ENCODE measurements at places on chromosomes 11 and 22.
A peak's percentile ranks its signal among the peaks of the same experiment; 100 is the strongest.

DNA sequence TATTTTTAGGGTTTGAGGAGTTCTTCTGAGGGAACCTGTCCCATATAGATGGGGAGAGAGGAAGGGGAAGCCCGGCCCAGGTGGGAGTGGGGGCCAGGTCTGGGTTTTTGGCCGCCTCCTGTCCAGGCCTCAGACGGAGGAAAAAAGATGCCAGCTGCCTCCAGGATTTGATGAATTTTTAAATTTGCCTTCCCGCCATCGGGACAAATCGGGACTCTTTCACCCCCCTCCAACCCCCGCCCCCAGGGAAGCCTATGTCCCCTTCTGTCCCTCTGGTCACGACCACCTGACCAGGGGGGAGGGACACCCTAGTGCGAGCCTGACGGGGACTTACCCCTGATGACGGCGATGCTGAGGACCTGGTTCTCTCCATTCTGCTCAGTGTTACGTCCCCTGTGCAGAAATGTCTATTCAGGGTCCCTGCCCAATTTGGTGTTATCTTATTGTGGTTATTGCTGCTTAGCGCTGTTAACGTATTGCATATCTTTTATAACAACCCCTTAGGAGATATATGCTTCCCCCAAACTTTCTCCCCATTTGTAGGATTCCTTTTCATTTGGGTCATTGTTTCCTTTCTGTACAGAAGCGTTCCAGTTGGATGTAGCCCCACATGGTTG, 115.9 kb upstream of the GRK3 start:
- H3K4me3 ChIP-seq = peak overlapping the region; percentile 92
- peaks cover 19% of the 10 kb centered on the region for H3K36me3 ChIP-seq
- peak overlapping the region; percentile 97 for H3K27ac ChIP-seq
- no peak for DNase-seq
- H3K4me1 ChIP-seq = peaks cover 25% of the 10 kb centered on the region

DNA sequence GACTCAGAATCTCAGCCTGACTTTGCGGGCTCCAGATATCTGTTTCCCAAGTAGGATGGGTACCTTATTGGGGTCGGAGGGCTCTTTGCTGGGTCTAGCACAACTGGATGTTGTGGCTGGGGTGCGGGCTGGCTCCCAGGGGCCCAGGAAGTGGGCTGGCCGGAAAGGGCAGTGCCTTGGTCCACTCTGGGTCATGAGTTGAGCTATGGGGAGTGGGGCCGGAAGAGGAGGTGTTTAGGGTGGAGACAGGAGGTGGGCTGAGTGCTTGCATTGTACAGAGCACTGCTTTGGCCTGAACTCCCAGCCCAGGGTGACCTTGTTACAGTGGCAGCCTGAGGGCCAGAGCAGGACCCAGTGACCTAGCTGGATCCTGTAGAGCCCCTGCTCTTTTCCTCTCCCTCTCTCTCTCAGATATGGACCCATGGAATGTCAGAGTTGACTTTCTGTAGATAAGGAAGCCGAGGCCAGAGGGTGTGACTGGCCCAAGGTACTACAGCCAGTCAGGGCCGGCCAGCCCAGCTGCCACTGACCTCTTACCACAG, 13.2 kb downstream of the PHLDB1 start:
- H3K4me3 ChIP-seq = peak overlapping the region; percentile 75
- no peaks in the 10 kb centered on the region for H3K36me3 ChIP-seq
- H3K27me3 ChIP-seq = peaks cover 17% of the 10 kb centered on the region
- no peak for DNase-seq

DNA sequence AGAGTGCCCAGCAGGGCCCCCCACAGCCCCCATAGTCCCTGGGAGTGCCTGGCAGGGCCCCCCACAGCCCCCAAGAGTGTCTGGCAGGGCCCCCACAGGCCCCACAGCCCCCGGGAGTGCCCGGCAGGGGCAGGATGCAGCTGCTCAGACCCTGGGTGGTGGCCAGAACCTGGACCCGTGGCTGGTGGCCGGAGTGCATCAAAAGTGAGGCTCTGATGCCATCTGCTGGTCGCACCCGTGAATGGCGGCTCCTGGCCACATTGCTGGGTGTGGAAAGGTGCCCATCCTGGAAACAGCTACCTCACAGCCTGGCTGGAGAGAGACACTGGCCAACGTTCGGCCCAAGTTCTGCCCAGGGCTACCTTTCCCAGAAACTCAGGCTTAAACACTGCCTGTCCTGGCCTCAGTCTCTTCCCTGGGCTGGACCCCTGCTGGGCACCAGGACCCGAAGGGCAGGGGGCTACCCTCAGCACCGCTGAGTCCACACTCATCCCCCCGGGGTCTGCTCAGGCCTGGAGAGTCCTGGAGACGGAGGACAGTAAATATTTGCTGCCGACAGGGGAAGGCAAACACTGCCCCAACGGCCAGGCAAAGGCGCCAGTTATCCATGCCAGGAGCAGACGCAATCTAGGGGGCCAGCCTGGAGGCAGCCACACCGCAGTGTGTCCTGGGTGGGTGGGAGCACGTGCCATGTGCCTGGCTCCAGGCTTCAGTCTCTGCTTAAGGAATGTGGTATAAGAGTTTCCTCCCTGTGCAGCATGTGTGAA, 4.4 kb downstream of the INS start:
- H3K27me3 ChIP-seq = no peaks in the 10 kb centered on the region
- no peak for DNase-seq
- H3K27ac ChIP-seq = no peak overlapping the region
- peaks cover 6% of the 10 kb centered on the region for H3K4me1 ChIP-seq
- H3K4me3 ChIP-seq = no peak overlapping the region

DNA sequence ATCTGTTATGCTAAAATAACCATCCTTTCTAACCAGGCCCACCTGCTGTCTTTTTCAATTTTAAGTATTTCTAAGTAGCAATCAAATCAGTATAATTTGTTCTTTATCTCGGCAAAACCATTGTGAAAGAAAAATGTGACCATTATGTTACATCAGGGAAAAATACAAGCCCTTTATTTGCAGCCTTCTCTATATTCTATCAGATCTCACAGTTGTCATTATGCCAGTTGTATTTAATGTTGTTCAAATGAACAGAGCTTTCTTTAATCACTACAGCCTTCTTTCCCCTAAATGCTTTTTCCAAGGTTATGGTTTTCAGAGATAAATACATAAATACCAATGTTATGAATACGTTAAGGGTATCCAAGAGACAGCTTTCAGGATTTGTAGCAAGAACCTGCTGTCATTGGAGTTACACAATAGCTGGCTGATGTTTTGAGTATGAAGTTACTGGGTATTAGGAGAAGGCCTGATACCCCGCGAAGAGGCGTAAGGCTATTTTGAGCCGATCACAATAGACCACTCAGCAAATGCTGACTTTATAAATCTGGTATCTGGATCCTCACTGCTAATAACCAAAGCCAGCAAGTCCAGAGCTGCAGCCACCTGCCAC, 406.3 kb downstream of the CADM1 start:
- H3K4me3 ChIP-seq = no peak overlapping the region
- H3K4me1 ChIP-seq = no peaks in the 10 kb centered on the region
- no peak for DNase-seq
- H3K27ac ChIP-seq = no peak overlapping the region
- H3K27me3 ChIP-seq = no peaks in the 10 kb centered on the region

GRCh38 chr22:31872209-31872608, 72.1 kb upstream of the YWHAH start:
- no peak overlapping the region for H3K27ac ChIP-seq
- peaks cover 6% of the 10 kb centered on the region for H3K4me1 ChIP-seq
- DNase-seq = no peak
- no peak overlapping the region for H3K4me3 ChIP-seq
- H3K36me3 ChIP-seq = peaks cover 73% of the 10 kb centered on the region
- no peaks in the 10 kb centered on the region for H3K27me3 ChIP-seq

DNA sequence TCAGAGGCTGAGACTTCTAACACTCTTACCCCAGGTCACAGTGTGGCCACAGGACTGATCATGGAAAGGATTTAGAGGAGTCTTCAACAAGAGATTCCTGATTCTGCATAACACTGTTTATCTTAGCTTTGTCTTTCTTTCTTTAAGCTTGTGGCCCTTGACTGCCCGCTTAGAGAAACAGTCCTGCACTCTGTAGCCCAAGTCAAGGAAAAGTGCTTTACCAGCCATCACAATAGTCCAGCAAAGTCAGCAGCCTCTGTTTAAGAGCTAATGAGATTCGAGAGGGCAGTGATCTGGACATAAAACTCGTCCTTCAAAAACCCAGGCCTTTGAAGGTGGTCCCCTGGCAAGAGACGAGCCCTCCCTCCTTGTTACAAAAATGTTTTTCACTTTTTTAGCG, 30.0 kb downstream of the PRDM10 start:
- no peak overlapping the region for H3K4me3 ChIP-seq
- H3K36me3 ChIP-seq = peaks cover 15% of the 10 kb centered on the region
- no peak overlapping the region for H3K27ac ChIP-seq
- peaks cover 4% of the 10 kb centered on the region for H3K4me1 ChIP-seq

DNA sequence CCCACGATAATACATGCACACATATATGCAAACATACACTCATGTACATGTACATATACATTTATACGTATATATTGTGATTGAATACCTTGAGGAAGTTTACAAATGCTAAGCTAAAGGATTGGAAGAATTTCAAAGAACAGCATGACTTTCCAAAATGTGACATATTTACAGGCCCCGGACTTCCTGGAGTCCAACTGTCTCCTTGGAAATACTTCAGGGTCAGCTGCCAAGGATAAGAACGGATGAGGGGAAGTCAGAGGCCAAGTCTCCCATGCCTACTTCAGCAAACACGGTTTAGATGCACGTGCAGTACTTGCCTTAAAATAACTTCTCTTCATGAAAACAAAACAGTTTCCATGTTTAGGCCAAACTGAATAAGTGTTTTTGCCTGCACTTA, 213.6 kb downstream of the DYNC2H1 start:
- no peak overlapping the region for H3K4me3 ChIP-seq
- H3K4me1 ChIP-seq = peaks cover 8% of the 10 kb centered on the region
- H3K36me3 ChIP-seq = peaks cover 6% of the 10 kb centered on the region
- H3K27me3 ChIP-seq = no peaks in the 10 kb centered on the region
- no peak for DNase-seq
- no peak overlapping the region for H3K27ac ChIP-seq

- H3K4me3 ChIP-seq = peak overlapping the region; percentile 79
- H3K36me3 ChIP-seq = no peaks in the 10 kb centered on the region
- peaks cover 7% of the 10 kb centered on the region for H3K4me1 ChIP-seq
- DNase-seq = no peak
- peak overlapping the region; percentile 40 for H3K27ac ChIP-seq
Measured at GRCh38 chr11:62444835-62445234, 26.0 kb downstream of the SCGB1A1 start.

- no peaks in the 10 kb centered on the region for H3K27me3 ChIP-seq
- no peaks in the 10 kb centered on the region for H3K36me3 ChIP-seq
- no peak overlapping the region for H3K4me3 ChIP-seq
- no peak overlapping the region for H3K27ac ChIP-seq
- H3K4me1 ChIP-seq = no peaks in the 10 kb centered on the region
- no peak for DNase-seq
Measured at GRCh38 chr11:76901144-76901543, 40.4 kb downstream of the ACER3 start.

- H3K36me3 ChIP-seq = no peaks in the 10 kb centered on the region
- peaks cover 3% of the 10 kb centered on the region for H3K4me1 ChIP-seq
- no peak overlapping the region for H3K4me3 ChIP-seq
Measured at GRCh38 chr11:8342821-8343681, 79.4 kb upstream of the LMO1 start.

- no peak overlapping the region for H3K27ac ChIP-seq
- no peak for DNase-seq
- no peaks in the 10 kb centered on the region for H3K36me3 ChIP-seq
- H3K4me3 ChIP-seq = peak overlapping the region; percentile 69
- H3K27me3 ChIP-seq = peaks cover 32% of the 10 kb centered on the region
Measured at GRCh38 chr11:19951558-19952115, 208.6 kb downstream of the DBX1 start.

DNA sequence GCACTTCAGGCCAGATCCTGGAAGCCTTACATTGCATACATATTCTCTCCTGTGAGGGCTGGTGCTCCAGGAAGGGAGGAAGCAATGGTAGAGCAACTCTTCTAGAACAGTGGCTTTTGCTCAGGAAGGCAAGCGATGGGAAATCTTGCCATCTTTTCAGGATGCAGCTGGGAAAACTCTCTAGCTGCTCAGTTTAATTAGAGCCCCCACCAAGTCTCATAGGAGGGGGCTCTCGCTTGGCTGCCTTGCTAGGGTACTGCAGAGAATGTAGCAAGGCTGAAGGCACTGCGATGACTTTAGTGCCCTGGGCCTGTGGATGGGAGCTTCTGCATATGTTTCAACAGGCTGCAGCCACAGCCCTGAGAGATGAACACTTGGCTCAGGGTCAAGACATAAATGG, 357.2 kb upstream of the SYN3 start:
- H3K27ac ChIP-seq = no peak overlapping the region
- H3K4me3 ChIP-seq = no peak overlapping the region
- peaks cover 8% of the 10 kb centered on the region for H3K27me3 ChIP-seq
- no peaks in the 10 kb centered on the region for H3K4me1 ChIP-seq
- no peak for DNase-seq

DNA sequence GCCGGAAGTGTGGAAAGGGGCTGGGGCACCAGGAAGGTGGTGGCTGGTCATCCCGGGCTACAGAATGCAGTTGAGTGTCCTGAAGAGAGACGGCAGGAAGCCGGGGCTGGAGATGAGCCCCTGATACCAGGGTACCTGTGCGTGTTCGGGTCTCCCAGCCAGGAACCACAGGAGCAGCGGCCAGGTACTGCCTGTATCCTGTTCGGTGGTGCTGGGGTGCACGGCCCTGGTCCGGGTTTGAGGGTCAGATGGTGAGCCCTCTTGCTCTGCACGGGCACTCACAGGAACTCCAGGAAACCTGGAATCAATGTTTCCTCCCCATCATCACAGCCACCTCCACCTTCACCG, 253.1 kb upstream of the B3GAT1 start:
- no peak for DNase-seq
- H3K27me3 ChIP-seq = peaks cover 18% of the 10 kb centered on the region
- no peak overlapping the region for H3K27ac ChIP-seq

- peak overlapping the region; percentile 71 for H3K4me3 ChIP-seq
- DNase-seq = peak; percentile 77
- peaks cover 76% of the 10 kb centered on the region for H3K4me1 ChIP-seq
- peak overlapping the region; percentile 82 for H3K27ac ChIP-seq
- H3K36me3 ChIP-seq = no peaks in the 10 kb centered on the region
- no peaks in the 10 kb centered on the region for H3K27me3 ChIP-seq
Measured at GRCh38 chr11:65551572-65552387, 6.4 kb downstream of the LTBP3 start.

- no peak overlapping the region for H3K27ac ChIP-seq
- DNase-seq = no peak
- no peaks in the 10 kb centered on the region for H3K36me3 ChIP-seq
- peaks cover 2% of the 10 kb centered on the region for H3K27me3 ChIP-seq
- no peaks in the 10 kb centered on the region for H3K4me1 ChIP-seq
- H3K4me3 ChIP-seq = no peak overlapping the region
Measured at GRCh38 chr11:129412494-129412893, 36.8 kb downstream of the BARX2 start.

DNA sequence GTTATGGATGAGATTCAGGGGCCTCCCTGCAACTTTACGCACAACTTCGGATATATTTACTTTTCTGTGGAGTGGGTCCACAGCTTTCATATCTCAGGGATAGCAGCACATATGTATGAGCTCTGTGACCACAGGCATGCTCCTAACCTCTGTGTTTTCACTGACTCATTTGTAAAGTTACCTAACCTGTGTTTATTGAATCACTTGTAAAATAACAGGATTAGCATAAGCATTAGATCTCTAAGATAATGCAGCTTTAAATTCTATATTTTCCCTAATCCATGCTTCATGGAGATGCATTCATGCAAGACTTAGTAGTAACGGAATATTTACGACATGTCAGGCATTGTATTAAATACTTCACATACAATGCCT, 47.9 kb upstream of the DDI1 start:
- no peak overlapping the region for H3K4me3 ChIP-seq
- no peaks in the 10 kb centered on the region for H3K36me3 ChIP-seq
- no peak overlapping the region for H3K27ac ChIP-seq
- no peak for DNase-seq
- peaks cover 5% of the 10 kb centered on the region for H3K27me3 ChIP-seq

- DNase-seq = no peak
- no peaks in the 10 kb centered on the region for H3K36me3 ChIP-seq
- no peaks in the 10 kb centered on the region for H3K4me1 ChIP-seq
- H3K4me3 ChIP-seq = no peak overlapping the region
- H3K27ac ChIP-seq = no peak overlapping the region
Measured at GRCh38 chr11:78311702-78312371, 105.8 kb downstream of the GAB2 start.
